HEK293T (cell line): ENCODE measurements at places on chromosomes 1 and 21.

DNA sequence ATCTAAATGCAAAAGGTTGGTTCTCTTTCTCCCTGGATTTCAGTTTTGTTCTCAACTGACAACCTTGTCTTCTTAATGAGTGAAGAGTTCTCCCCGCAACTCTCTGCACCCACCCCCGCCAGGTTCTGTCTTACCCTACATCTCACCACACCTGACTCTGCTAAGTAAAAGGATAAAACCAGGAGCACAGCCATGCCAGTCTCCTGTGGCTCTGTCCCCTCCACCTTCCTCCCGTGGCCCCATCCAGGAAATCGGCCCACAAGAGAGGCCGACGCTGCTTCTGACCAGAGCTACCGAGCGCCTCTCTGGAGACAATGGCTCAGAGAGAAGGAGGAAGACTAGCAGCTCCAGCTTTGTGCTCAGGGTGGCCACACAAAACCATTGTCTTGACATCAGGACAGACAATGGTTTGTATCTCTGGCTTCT is 72.2 kb downstream of the PLEKHA6 start:
- DNase-seq = no peak

- no peak for DNase-seq
Measured at GRCh38 chr1:110192541-110192940, 17.6 kb upstream of the KCNC4 start.

DNA sequence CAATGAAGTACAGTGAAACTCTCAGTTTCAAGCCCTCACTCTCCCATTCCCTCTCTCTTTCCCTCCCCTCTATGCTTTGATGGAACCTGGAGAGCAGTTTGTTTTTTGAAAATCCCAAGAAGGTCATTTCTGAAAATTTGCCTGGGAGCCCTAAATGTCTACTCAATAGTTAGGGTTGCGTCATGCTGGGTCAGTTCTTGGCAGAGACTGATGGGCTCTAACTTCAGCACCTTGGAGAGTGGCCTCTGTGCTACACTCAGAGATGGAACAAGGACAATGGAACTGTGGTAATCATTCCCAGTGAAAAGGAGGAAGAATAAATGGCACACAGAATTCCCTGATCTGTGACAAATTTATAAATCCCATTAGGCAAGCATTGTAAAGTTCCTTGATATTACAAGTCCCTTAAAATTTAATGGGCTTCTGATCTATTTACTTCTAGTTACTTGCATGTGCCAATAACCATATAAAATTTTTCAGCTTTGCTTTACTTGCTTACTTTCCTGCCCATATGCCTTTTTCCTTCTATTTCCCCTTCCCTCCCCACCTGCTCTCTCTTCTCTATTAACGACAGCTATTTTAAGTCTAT is 182.9 kb upstream of the KCND3 start:
- peak; percentile 54 for DNase-seq

GRCh38 chr1:66300972-66301451 is 232.9 kb upstream of the SGIP1 start:
- DNase-seq = no peak

GRCh38 chr1:1398677-1399186 is 403 bp downstream of the CCNL2 start:
- DNase-seq = no peak
